Liver (tissue), 10 donors: ENCODE measurements at places on chromosomes 2 and 18. TPM values are rescaled to one million over a fixed set of nuclear protein-coding genes. Genes with fewer than 3 reads are reported as not detected.

DNA sequence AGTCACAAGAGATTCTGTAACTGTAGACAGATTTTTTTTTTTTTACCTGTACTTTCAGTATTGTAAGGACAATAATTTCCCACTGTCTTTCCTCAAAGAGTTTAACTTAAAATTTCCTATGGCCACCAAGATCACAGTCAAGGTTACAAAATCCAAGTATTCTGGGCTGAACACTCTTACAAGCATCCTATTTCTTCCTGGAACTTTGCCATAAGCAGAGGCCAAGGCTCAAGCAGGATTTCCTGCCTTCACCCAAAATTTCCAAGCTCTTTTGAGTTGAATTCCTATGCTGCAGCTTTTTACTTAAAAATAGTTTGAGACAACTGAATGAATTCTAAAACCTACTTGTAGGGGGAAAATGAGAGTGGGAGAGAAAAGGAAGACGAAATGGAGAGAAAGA lies 299.4 kb downstream of the ZNF516 start:
- H3K4me1 ChIP-seq = no peaks in the 10 kb centered on the region
- H3K27me3 ChIP-seq = no peaks in the 10 kb centered on the region
- no peaks in the 10 kb centered on the region for H3K36me3 ChIP-seq

Gene ASB18
- not detected for total RNA-seq

Gene THAP4
- 16.8 TPM for total RNA-seq

GRCh38 chr18:69697689-69698088 lies 250.0 kb downstream of the CD226 start:
- no peaks in the 10 kb centered on the region for H3K36me3 ChIP-seq
- no peak overlapping the region for H3K27ac ChIP-seq
- H3K4me3 ChIP-seq = no peak overlapping the region
- no peaks in the 10 kb centered on the region for H3K4me1 ChIP-seq
- no peak for DNase-seq

Gene LAMA3
- 3.9 TPM for total RNA-seq

Gene APLF
- total RNA-seq = 3.8 TPM

Gene TMEM169
- total RNA-seq = 0.75 TPM
